Suppressor macrophage treated with lipopolysaccharide for 1 hour (primary cell): ENCODE measurements at places on chromosomes 2 and 18.

DNA sequence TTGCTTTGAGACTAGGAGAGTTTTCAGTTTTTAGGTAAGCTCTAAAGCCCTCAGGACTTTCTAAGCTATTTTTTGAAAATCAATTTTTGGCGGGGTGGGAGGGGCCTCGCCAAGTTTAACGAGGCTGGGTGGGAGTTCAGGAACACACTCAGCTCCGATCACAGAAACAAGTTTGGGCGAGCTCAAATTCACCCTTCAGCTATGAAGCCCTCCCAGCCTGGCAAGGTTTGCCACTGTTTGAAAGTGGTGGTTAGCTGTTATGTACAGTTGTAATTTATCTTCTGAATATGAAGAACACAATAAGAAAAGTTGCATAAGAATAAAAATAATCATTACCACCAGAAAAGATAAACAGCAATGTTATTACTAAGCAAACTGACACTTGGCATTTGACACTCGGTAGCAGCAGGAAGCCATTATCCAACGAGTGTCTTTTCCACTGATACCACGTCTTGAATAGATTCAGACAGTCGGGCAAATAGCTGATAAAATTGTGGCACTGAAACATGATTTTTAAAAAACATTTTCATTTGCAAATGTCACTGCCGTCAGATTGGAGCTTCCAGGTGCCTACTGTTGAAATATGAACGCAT is 59.8 kb downstream of the KCTD1 start:
- no peak for DNase-seq

- no peak for DNase-seq
Observed at GRCh38 chr2:189109921-189110397, 69.6 kb downstream of the COL5A2 start.

DNA sequence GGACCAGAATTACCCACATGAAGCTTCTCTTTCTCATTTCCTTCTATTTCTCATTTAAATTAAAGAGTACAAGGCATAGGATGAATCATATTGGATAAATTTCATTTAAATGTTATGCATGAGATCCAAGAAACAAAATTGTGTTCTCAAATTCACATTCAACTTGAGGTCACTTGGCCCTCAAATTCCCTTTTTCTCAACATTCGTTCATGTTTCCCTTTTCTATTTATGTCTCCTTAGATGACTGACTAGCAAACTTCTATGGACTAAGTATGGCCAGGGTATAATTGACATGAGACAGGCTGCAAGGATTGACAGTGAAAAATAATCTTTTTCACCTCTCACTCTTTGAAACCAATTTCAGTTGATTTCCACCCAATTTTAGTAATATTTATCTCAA is 4.0 kb upstream of the LDLRAD4 start:
- DNase-seq = peak; percentile 73

DNA sequence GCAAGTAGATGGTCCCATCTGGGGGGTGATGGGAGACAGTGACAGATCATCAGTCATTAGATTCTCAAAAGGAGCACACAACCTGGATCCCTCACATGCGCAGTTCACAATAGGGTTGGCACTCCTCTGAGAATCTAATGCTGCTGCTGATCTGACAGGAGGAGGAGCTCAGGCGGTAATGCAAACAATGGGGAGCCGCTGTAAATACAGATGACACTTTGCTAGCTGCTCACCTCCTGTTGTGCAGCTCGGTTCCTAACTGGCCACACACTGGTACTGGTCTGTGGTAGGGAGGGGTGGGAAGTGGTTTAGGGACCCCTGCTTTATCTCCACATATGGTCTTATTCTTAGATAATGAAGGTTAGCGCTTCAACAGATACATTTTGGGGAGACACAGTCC is 506.6 kb downstream of the PLCL1 start:
- no peak for DNase-seq

DNA sequence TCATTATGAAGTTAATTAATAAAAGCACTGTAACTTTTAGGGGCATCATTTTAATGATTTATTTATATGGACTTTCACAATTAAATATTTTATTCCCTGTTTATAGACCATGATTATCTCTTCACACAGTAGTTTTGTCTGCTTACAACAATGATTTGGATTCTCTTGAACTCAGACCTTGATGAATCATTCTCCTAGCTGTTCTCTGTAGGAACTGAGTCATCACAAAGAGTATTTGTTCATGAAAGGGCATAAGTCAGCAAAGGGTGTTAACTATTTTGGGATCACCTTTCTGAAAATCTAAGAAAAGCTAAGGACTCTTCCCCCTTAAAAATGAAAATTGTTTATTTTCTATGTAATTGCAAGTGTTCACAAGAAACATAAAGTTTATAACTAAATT is 461.1 kb upstream of the UBE2E3 start:
- DNase-seq = peak; percentile 59

DNA sequence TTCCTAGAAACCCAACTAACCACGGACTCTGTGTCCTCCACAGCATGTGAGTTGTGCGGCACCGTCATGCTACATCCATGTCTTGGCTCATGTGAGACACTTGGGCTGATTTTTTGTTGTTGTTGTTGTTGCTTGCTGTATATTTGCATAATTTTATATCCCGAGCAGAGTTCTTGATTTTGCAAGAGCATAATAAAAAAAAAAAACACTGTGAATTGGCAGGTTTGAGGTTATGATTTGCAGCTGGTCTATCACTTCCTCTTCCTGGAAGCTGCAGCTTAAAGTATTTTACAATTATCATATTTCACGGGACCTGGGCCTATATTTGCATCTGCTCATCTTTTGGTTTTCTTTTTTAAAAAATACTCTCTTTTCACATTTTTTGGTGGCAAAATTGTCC is 142.3 kb upstream of the NRP2 start:
- DNase-seq = peak; percentile 35
